NCI-H510A treated with DMSO at 0.1 percent for 48 hours (cell line): ENCODE measurements at places on chromosomes 6 and 20.
A peak's percentile ranks its signal among the peaks of the same experiment; 100 is the strongest.

- DNase-seq: no peak
Observed at GRCh38 chr6:129110690-129111343, 227.9 kb downstream of the LAMA2 start.

DNA sequence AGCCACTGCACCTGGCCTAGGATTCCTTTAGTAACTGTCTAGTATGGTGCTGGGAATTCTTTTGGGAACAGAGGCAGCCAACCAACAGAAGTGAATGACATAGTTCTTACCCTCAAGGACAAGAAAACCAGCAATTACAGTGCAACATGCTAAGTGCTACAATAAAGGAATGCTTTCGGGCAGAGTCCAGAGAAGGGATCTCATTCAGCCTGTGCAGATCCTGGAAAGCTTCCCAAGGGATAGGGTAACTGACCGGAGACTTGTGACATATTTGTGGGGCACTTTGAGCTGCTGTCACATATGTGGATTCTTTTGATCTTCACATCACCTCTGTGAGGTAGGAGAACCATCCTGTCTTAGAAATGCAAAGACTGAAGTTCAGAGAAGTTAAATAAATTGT lies 46.8 kb downstream of the C6orf15 start:
- DNase-seq: no peak

- peak; percentile 91 for DNase-seq
Observed at GRCh38 chr20:23349338-23350195, 1.0 kb upstream of the NXT1 start.

DNA sequence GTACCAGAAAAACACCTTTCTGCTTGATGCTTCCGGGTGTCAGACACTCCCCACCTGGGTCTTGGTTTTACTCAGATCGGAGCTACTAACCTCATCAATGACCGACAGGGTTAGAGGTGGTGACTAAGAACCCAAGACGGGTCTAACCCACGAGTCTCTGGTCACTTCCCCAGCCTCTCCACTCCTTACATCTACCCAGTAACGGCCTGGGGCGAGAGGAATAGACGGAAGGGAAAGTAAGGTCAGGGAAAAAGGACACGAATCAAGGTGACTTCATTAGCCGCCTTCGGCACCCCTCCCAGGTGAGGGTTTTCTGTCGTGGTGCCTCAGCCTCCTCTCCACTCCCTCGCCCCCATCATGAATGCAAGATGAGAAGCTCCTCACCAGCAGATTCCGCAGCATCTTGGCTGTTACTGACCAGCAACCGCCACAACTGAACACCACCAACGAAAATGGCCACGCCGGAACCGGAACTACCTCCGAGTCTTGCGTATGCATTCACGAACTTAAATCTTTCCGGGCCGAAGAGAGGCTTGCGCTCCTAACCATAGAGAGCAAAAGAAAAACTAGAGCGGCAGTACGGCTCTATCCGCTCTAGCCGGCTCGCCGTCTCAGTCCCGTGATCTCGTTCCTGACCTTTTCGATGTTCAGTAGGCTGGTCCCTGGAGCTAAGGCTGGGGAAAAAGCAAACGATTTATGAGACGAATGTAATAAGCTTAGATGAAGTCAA lies at the start of gene COX7A2:
Gene COX7A2, minus strand, starts transcription at position 469 of the 730 bp plus-strand sequence. Its CDS starts 67 bp downstream, at position 402.
- peak; percentile 92 for DNase-seq

DNA sequence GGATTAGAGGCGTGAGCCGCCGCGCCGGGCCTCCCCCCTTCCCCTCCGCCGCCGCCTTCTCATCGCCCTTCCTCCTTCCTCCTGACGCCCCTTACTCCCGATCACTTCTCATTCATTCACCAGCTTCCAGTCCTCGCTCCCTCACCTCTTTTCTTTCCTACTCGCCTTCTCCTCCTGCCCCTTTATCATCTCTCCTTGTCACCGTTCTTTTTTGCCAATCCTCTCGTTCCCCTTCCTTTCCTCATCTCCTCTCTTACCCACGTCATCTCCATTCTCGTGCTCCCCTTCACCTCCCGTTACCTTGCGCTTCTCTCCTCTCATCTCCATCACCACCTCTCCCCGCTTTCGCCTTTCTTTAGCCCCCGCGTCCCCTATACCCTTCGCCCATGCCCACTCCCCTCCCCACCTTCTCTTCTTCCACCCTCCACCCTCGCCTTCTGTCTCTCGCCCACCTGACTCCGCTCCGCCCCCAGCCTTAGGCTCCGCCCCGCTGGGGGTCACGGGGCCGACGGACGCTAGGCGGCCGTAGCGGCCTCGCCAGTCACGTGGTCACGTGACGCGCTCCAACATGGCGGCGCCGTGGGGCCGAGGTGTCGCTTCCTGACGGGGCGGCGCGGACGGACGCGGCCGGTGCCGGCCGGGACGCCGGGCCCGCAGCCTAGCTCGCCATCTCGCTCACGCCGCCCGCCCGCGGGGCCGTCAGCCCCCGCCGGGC lies at the start of gene ARFGEF2:
Gene ARFGEF2, plus strand, starts transcription at position 544 of the 715 bp plus-strand sequence. CDS start 179 bp downstream, outside the sequence.
- DNase-seq: peak; percentile 89

GRCh38 chr6:57262901-57263694 lies 41.0 kb upstream of the RAB23 start:
- DNase-seq: no peak

GRCh38 chr6:37980222-37980595 lies 160.7 kb downstream of the ZFAND3 start:
- no peak for DNase-seq

- no peak for DNase-seq
Observed at GRCh38 chr6:87074101-87074621, 20.7 kb downstream of the CGA start.

DNA sequence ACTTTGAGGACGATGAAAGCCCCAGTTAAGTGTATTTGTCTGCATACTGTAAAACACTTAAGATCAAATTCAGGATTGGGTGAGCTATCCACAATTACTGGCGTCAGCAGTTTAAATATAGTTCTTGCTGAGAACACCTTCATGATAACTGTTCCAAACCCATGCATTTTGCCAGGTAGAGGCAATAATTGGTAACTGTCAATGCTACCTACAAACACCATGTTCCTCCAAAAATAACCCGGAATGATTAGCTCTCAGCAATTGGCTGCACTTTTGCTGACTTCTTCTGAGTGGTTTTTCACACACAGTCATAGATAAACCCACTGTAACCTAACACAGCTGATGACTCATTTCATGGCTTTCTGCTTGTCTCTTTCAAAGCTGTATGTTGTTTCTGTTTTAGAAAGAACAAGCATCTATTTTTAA lies 1358.6 kb upstream of the GJE1 start:
- peak; percentile 37 for DNase-seq
